Right atrium auricular region (tissue), 2 donors: ENCODE measurements at places on chromosomes 1 and 21. TPM values are rescaled to one million over a fixed set of nuclear protein-coding genes. Genes with fewer than 3 reads are reported as not detected.

GRCh38 chr21:30936207-30936606 is 54.8 kb upstream of the KRTAP11-1 start:
- no peak for DNase-seq

- DNase-seq, result no peak
These were observed 4.1 kb downstream of the PLEKHN1 start for GRCh38 chr1:970242-970972.

- DNase-seq, result no peak
These were observed 27.1 kb upstream of the C1orf105 start for GRCh38 chr1:172393354-172393753.

The HPDL gene
- total RNA-seq, result not detected

The RHBDL2 gene
- total RNA-seq, result 0.31 TPM

- DNase-seq, result no peak
These were observed at the start of gene AADACL4 for GRCh38 chr1:12643785-12644184. Gene AADACL4, plus strand, starts transcription at chr1:12644085. Its CDS starts 462 bp downstream, at chr1:12644547.
